ENCODE measurements at places on chromosomes 2 and 18.

- no peak for DNase-seq
Measured at GRCh38 chr18:60372132-60372531, 443 bp downstream of the MC4R start.

DNA sequence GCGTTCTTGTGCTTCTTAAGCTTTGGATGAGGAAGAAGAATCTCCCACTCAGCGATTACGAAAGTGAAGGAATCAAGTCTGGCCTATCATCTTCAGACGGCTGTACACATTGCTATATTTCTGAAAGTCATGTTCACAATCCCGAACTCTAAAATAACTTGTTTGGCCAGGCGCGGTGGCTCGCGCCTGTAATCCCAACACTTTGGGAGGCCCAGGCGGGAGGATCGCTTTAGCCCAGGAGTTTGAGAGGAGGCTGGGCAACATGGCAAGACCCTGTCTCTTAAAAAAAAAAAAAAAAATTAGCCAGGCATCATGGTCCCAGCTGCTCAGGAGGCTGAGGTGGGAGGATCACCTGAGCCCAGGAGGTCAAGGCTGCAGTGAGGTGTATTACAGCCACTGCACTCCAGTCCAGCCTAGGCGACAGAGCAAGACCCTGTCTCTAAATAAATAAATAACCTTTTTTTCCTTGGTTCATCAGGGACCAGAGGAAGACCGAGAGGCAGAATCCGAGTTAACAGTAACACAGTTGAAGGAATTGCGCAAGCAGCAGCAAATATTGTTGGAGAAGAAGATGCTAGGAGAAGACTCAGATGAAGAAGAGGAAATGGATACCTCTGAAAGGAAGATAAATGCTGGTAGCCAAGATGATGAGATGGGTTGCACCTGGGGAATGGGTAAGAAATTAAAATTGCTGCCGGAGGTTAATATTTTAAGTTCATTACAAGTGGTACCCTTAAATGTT lies 1.1 kb downstream of the SLC4A1AP start:
- no peak for DNase-seq

GRCh38 chr2:71951718-71952404 lies 195.8 kb downstream of the CYP26B1 start:
- no peak for DNase-seq

DNA sequence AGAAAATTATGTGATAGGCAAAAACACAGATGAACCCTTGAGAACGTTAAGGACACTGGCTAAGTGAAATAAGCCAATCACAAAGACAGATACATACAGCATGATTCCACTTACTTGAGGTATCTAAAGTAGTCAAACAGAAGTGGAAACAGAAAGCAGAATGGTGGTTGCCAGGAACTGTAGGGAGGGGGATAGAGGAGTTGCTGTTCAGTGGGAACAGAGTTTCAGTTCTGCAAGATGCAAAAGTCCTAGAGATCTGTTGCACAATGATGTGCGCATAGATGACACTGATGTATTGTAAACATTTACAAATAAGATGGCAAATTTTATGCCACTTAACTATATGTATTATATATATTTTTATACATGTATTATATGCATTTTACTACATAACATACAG lies 59.7 kb downstream of the POLE4 start:
- no peak for DNase-seq

GRCh38 chr2:121502246-121502645 lies 28.4 kb upstream of the RNU4ATAC start:
- peak; percentile 55 for DNase-seq

GRCh38 chr2:174243812-174244211 lies 4.5 kb downstream of the OLA1 start:
- DNase-seq = no peak

GRCh38 chr2:15731889-15732271 lies 140.2 kb downstream of the DDX1 start:
- no peak for DNase-seq

- peak; percentile 22 for DNase-seq
Measured at GRCh38 chr2:37855283-37856041, 69.6 kb upstream of the RMDN2 start.

- DNase-seq = no peak
Measured at GRCh38 chr18:63148449-63149301, 170.9 kb downstream of the BCL2 start.

- DNase-seq = no peak
Measured at GRCh38 chr18:58716060-58716756, 44.9 kb downstream of the MALT1 start.

GRCh38 chr2:60490441-60490840 lies 63.0 kb downstream of the BCL11A start:
- no peak for DNase-seq

DNA sequence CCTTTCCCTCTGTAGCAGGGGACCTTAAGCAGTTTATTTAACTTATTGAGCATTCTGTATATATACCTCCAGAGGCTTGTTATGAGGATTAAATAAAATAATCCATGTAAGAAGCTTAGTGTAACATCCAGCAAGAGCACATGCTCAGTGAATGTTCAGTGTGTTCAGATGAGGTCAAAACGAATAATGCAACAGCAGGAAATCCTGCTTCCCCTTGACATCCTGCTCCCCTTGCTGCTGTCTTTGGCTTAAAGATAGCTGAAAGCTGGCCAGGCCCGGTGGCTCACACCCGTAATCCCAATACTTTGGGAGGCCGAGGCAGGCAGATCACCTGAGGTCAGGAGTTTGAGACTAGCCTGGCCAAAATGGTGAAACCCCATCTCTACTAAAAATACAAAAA lies 68.7 kb downstream of the COL4A4 start:
- no peak for DNase-seq

GRCh38 chr2:24830351-24830750 lies 37.1 kb downstream of the CENPO start:
- DNase-seq = no peak

DNA sequence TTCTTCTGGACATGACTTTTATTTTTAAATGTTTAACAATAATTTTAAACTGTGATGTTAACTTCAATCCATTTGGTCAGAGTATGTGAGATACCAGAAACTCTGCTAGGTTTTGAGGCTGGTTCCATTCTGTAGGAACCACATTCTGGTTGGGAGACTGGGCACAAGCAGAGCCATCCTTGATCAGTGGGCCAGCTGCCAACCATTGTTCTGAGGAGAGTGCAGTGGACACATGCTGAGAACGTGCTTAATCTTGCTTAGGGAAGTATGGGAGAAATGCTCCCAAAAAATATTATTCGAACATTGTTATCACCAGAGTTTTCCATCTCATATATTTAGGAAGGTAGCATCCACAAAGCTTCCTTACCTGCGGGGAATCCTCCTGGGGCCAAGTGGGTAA lies 155.8 kb downstream of the RTN4 start:
- DNase-seq = no peak

- no peak for DNase-seq
Measured at GRCh38 chr18:25661831-25662230, 309.9 kb upstream of the ZNF521 start.

DNA sequence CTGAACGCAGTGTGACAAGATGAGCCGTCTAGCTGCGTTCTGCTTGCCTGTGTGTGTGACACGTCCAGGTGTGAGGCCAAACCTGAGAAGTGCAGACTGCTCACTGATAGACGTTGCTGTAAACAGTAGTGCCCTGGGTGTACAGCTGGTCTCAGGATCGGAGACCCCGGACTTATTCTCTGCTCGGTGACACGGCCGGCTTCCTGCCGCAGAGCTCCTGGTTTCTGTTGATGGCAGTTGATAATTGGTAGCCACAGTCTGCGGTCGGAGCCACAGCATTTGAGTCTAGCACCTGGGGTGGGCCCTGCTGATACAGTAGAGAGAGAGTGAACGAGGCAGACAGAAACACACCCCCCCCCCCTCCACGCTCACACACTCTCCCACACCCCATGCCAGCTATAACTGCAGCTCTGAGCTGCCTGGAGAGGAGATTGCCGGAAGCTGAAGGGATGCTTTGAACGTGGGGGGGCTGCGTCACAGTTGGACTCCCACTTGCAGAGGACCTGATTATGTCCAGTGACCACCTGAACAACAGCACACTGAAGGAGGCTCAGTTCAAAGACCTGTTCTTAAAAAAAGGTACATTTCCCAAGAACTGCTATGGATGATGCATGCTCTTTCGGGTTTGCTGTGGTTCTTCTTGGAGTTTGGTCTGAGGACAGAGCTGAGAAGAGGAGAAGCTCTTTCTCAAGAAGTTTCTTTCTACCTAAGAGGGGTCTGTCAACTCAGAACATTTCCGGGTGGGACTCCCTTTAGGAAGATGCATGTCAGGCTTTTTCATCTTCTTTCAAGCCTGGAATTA lies 114.0 kb downstream of the FAM210A start:
- DNase-seq = no peak

GRCh38 chr2:119293254-119293653 lies 69.6 kb downstream of the STEAP3 start:
- no peak for DNase-seq

GRCh38 chr2:225771701-225772100 lies 372.2 kb downstream of the NYAP2 start:
- DNase-seq = no peak

- no peak for DNase-seq
Measured at GRCh38 chr18:57429167-57430078, 5.8 kb upstream of the ONECUT2 start.

GRCh38 chr2:121611730-121612705 lies 37.2 kb downstream of the CLASP1 start:
- DNase-seq = no peak

- no peak for DNase-seq
Measured at GRCh38 chr2:69279931-69280681, 106.9 kb downstream of the GFPT1 start.

- DNase-seq = no peak
Measured at GRCh38 chr18:77993188-77993981, 743.7 kb downstream of the GALR1 start.

GRCh38 chr2:226440127-226440918 lies 359.3 kb downstream of the IRS1 start:
- DNase-seq = no peak

- no peak for DNase-seq
Measured at GRCh38 chr2:25685741-25686140, 12.4 kb upstream of the DTNB start.

DNA sequence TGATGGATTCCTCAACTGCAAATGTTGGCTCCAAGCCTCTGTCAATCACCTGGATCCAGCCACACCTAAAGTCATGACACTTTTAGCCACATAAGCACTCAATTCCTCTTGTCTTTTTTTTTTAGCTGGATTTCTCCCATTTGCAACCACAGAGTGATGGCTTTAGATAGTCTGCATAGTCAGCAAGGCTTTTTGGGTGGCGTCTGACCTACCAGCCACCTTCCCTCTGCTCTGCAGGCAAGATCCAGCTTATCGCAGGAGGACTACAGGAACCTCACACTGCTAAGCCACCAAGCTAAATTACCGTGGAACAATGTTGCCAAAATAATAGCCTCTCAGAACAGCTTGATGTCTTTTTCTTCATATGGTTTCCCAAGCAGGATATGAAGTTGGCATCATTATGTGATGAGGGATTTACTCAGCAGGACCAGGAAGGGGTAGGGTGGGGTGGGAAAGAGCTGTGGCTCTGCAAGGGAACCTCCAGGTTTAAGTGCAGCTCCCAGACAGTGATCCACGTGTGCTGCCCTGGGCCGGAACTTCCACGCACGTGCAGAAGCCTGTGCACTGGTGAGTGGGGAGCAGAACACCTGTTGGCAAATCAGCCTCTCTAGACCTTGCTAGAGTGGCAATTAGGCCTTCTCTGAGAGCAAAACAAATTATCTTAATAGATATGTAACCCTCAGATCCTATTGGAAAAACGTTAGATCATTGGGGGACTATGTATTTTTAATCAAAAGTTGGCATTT lies 170.6 kb upstream of the NCK2 start:
- no peak for DNase-seq

DNA sequence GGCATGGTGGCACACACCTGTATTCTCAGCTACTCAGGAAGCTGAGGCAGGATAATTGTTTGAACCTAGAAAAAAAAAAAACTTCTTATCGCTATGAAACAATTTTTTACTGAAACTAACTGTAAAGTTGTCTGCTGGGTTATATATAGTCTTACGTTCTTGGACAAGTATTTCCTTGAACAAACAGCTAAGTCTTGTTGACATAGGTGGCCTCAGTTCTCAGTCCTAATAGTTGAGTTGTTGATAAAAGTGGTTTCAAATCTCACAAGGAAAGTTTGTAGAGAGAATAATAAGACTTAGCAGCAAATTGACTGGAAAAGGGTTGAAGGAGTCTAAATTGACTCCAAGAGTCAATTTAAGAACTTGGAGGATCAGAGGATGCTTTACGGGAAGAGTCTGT lies 166.5 kb upstream of the KCNJ3 start:
- no peak for DNase-seq

DNA sequence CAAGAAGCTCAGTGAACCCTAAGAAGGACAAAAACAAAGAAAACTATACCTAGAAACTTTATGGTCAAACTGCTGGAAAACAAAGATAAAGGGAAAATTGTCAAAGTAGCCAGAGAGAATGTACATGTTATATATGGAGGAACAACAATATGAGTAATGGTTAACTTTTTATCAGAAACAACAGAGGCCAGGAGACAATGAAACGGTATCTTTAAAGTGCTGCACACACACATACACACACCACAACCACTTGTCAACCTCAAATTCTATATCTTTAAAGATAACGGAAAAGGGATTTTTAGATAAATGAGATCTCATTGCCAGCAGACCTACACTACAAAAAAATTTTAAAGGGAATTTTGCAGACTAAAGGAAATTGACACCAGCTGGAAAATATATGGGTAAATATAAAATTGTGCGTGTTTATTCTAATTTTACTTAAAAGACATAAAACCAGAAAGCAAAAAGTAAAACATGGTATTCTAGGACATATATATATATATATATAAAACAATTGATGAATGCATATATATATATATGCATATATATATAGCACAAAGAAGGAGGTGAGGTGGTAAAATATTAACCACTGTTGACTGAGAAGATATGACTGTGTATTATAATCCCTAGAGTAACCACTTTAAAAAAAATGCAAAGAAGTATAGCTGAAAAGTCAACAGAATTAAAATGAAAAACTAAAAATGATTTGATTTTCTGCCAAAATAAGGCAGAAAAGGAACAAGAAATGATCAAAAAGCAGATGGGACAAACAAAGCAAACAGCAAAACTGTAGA lies 172.0 kb downstream of the SRBD1 start:
- no peak for DNase-seq

- DNase-seq = no peak
Measured at GRCh38 chr18:54254265-54254758, 15.0 kb upstream of the POLI start.

Data from NCI-H226 (cell line).